Vagina (tissue), 2 donors: ENCODE measurements at places on chromosomes 2 and 18. TPM values are rescaled to one million over a fixed set of nuclear protein-coding genes. Genes with fewer than 3 reads are reported as not detected.

Gene CNDP1
- 9.8 TPM for total RNA-seq

DNA sequence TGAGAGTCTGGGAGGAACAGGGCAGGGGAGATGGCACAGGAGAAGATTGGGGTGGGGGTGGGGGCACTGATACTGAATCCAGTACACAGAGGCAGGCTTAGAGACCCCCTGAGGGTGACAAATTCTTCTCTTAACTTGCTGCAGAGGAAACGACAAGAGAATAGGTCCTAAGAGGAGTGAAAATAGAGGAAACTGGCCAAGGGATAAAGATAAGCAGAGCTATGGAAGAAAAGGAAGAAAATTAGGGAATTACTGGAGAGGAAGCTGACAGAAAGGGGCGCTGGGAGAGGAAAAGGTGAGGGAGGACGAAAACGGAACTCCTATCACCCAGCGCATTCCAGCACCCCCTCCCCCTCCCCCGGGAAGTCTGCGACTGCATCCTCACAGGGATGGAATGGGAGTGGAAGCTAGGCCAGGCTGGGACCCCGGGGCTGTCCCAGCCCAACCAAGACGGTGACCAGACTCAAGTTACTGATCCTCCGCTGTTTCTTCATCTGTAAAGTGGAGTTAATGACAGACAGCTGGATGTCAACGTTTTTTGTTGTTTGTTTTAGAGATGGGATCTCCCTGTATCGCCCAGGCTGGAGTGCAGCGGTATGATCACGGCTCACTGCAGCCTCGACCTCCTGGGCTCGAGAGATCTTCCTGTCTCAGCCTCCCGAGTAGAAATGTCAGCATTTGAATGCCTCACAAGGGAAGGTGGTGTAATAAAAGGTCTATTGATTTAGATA lies 2.6 kb upstream of the EMX1 start:
- DNase-seq = no peak

DNA sequence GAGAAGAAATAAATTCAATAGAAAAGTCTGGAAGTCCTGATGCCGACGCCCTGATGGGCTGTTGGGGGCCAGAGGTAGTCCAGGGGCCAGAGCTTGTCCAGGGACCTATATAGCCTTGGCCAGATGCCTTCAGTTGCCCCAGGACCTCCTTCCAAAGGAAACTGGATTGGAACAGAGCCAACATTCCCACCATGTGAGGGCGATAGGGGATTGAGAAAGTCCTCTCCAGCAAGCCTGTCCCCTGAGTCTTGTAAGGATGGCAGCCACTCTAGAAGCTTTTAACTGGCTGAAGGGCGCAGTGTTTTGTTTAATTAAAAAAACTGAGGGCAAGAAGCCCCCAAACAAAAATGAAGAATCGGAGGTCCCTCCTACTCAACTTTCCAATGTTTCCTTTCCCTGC lies 54.9 kb upstream of the CDCA7 start:
- DNase-seq = no peak

DNA sequence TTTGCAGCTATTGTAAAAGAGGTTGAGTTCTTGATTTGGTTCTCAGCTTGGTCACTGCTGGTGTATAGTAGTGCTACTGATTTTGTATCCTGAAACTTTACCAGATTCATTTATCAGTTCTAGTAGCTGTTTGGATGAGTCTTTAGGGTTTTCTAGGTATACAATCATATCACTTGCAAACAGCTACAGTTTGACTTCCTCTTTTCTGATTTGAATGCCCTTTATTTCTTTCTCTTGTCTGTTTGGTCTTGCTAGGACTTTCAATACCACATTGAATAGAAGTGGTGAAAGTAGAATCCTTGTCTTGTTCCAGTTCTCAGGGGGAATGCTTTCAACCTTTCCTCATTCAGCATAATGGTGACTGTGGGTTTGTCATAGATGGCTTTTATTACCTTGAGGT lies 210.5 kb upstream of the DPP10 start:
- DNase-seq = no peak

DNA sequence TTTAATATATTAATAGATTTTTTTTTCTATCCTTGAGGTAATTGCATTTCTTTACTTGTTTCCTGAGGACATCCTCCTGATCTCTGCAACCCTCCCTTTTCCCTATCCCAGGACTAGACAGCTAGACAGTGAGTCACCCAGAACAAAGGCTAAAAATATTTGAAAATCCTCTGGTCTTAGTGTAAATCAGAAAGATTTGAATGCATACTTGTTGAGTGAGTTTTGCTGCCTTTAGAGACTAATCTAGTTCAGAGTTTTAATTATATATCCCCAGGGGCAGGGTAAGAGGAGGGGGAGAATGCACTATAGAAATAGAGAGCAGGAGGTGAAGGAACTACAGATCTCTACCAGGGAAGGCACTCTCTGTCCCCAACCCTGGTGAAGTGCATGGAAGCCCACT lies 202.3 kb upstream of the TCF4 start:
- DNase-seq = no peak

- no peak for DNase-seq
Measured at GRCh38 chr2:53438100-53438499, 329.5 kb upstream of the CHAC2 start.

- DNase-seq = no peak
Measured at GRCh38 chr2:238116298-238117198, 16.4 kb downstream of the ESPNL start.
